ENCODE measurements at places on chromosomes 6 and 20.

GRCh38 chr6:34462551-34462971, 3.3 kb upstream of the PACSIN1 start:
- no peak for DNase-seq

GRCh38 chr6:169665289-169665688, 36.5 kb downstream of the WDR27 start:
- no peak for DNase-seq

- no peak for DNase-seq
These were observed 615.3 kb downstream of the TFAP2A start for GRCh38 chr6:9799582-9799981.

DNA sequence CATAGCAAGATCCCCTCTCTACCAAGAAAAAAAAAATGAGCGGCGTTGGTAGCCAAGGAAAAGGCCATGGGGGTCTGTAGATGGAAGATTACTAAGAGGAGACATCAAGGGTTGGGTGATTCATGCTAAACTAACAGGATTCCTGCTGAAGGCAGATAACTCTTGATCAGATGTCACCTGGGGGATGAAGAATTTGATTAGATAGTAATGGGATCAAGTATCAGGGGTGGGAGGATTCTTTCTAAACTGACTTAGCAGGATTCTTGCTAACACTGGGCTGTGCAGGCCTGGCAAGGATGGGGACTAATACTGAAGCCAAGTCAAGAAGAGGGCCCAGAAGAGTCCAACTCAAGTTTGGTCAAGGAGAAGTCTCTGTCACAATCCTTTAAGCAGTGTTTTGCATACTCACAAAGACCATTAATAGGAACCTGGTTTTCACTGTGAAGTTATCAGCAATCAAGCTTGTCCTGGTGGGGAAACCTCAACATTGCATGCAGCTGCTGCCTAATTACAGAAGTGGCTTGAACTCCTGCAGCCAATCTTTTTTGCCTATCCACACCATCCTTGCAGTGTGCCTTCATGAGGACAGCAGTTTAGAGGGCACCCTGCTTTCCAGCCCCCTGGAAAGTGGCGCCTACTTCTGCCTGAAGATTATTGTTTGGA, 61.3 kb downstream of the ANKRD6 start:
- no peak for DNase-seq

Measured in stimulated activated CD8-positive, alpha-beta memory T cell treated with anti-CD3 and anti-CD28 coated beads, Interleukin-15, amount 100 ng/mL, for 48 hours (primary cell).